ENCODE measurements at places on chromosomes 13 and 19. TPM values are rescaled to one million over a fixed set of nuclear protein-coding genes. Genes with fewer than 3 reads are reported as not detected.

Gene NCAN
- total RNA-seq = not detected

Gene TTC9B
- total RNA-seq = not detected

Gene CLEC17A
- total RNA-seq = not detected

Gene SHANK1
- total RNA-seq = 0.19 TPM

Gene ZNF793
- 0.32 TPM for total RNA-seq

Gene LMTK3
- total RNA-seq = 0.06 TPM

Gene CACNG7
- not detected for total RNA-seq

Gene MEX3D
- total RNA-seq = 71.4 TPM

Gene C19orf85
- not detected for total RNA-seq

Gene SPTBN4
- 0.06 TPM for total RNA-seq

Measured in bladder microvascular endothelial cell (primary cell).